ENCODE measurements at places on chromosomes 3 and 15.

DNA sequence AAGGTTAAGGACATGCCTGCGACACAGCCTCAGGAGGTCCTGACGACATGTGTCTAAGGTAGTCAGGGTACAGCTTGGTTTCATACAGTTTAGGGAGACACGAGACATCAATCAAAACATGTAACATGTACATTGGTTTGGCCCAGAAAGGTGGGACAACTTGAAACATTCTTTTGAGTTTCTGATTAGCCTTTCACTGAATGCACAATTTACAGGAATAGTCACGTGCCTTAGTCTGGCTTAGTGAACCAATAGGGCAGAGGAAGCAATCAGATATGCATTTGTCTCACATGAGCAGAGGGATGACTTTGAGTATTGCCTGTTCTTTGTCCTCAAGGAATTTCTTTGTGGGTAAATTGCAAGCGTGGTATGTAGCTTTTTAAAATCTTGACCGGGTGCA, 24.5 kb upstream of the HDAC11 start:
- no peak for DNase-seq

- no peak for DNase-seq
These were observed 1.9 kb upstream of the BCL2L10 start for GRCh38 chr15:52114261-52115055.

DNA sequence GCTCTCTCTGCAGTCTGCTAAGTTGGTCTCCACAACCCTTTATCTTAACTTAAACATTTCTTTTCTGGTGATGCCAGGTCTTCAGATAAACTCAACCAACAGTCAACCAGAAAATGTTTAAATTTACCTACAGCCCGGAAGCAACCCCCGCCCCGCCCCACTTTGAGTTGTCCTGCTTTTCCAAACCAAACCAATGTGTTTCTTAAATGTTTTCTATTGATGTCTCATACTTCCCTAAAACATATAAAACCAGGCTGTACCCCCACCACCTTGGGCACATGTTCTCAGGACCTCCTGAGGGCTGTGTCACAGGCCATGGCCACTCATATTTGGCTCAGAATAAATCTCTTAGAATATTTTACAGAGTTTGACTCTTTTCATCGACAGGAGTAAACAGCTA, 13.2 kb upstream of the GPR160 start:
- no peak for DNase-seq

DNA sequence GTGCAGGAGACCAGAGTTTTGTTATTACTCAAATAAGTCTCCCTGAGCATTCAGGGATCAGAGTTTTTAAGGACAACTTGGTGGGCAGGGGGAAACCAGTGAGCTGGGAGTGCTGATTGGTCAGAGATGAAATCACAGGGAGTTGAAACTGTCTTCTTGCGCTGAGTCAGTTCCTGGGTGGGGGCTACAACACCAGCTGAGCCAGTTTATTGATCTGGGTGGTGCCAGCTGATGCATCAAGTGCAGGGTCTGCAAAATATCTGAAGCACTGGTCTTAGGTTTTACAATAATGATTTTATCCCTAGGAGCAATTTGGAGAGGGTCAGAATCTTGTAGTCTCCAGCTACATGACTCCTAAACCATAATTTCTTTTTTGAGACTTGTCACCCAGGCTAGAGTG, 13.8 kb upstream of the ZNF662 start:
- no peak for DNase-seq

DNA sequence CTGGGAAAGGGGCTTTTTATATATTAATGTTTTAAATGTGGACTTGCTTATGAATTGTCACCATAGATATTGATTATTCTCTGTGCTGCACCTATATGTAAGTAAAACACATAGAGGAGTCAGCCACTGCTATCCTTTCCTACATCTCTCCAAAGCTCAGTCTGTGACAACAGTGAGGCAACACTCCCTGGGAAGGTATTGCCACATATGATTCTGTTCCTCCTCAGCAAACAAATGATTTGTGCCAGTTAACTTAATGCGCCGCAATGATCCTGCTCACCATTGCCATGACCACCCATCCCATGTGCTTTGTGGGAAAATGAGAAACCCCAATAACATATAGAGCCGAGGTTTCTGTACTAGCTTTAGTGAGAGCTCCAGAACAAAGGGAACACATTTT, 75.1 kb upstream of the FBN1 start:
- no peak for DNase-seq

- DNase-seq: no peak
These were observed 101.9 kb upstream of the PLXND1 start for GRCh38 chr3:129708328-129708861.

GRCh38 chr15:81747026-81747425, 298.8 kb downstream of the MEX3B start:
- no peak for DNase-seq

GRCh38 chr3:116270056-116270455, 175.2 kb downstream of the LSAMP start:
- DNase-seq: no peak
